ENCODE measurements at places on chromosomes 11 and 22.
A peak's percentile ranks its signal among the peaks of the same experiment; 100 is the strongest.

DNA sequence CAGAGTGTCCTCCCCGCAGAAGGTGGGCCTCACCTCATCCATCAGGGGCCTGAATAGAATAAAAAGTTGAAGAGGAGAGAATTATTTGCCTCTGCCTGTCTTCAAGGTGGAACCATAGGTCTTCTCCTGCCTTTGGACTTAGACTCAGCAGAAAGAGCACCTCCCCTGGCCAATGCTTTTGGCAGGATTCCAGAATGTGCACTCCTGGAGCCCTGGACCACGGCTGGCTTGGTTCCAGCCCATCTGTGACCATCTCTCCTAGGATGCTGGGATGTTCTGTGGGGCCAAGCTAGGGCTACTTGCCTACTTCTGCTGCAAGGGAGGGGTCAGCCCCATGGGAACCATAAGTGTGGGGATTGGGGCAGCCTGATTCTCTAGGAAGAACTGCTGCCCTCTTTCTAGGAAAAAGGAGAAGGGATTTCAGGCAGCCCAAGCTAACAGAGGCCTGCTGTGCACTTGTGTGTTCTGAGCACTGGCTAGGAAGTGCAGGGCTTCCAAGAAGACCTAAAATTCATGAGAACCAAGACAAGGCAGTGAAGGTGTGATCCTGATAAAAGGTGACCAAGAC, 32.2 kb upstream of the SHANK2 start:
- no peak for DNase-seq

- no peak for DNase-seq
These were observed 37.6 kb downstream of the ZNRF3 start for GRCh38 chr22:28920757-28921584.

DNA sequence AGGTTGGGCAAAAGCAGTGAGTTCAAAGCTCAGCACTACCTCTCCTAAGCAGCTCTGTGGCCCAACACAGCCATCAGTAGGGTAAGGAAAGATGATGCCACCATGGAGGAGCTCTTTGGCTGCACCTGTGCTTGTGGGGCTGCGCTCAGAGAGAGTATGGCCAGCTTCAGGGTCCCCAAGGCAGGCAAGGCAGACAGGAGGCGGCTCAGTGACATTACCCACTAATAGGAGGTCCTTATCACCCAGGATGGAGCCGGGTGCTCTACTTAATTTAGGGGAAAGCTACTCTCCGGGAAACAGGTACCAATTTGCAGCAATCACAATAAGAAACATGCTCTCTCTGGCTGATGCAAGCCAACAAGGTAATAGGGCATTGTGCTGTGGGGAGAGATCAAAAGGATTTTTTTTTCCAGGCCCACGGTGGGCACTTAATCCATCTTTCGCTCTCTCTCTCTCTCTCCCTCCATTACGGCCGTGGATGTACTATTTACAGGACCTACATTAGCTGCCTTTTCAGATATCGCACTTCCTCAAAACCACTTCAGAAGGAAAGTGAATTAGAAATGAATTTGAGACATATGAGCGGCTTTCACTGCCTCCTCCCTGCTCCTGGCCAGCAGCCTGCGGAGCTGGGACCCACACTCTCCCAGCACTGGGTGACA, 446.3 kb downstream of the SOX6 start:
- DNase-seq: no peak

DNA sequence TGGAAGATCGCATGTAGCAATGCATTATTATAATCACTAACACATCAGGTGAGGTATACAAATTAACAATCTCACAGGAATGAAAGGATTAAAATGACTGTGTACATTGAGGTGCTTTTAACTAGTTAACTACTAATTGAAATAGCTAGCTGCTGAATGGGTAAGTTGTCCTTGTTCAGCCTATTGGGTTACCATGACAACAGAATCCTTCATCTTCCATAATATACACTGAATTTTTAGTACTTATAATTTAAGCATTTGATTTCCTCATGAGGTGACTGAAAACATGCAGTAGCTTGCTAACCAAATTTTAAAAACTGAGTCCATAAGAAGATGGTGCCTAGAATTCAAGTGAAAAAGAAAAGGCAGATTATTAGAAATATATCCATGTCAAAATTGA, 347.9 kb downstream of the FAT3 start:
- DNase-seq: no peak

DNA sequence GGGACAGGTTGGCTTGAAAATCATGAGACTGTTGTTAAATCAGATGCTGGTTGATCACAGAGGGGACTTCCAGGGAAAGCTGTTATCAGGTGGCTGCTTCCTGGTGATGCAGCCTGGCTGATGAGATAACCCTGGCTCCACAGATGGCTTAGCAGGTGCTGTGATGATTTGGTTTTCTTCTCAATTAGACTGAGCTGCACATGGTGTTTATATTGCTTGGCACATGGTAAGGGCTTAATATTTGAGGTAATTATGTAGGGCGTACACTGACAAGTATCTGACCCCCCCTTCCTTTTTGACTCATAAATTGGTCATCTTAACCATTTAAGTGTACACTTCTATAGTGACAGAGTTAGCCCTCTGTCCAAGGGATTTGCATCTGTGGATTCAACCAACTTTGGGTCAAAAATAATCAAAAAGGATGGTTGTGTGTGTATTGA, 7.0 kb downstream of the RPS3 start:
- no peak for DNase-seq

GRCh38 chr11:16818284-16818683, 79.8 kb downstream of the C11orf58 start:
- peak; percentile 17 for DNase-seq

- no peak for DNase-seq
These were observed 25.8 kb downstream of the TPCN2 start for GRCh38 chr11:69074375-69075140.

DNA sequence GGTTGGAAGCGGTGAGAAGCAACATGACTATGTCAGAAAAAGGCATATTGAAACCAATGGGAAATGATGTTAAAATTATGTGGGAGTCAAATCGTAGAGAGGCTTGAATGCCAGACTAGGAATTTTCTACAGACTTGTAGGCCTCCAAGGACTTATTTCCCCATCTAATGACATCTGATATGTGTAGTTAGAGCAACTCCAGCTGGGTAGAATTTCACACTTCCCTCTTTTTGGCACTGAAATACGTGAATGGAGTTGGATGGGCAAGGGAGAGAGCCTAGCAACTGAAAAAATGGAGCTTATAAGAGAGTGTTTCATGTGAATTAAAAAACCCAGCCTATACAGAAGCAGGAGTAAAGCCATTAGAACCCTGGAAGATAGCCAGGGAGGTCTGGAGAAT, 304.2 kb downstream of the INSC start:
- DNase-seq: no peak

- DNase-seq: no peak
These were observed 88.4 kb downstream of the UBASH3B start for GRCh38 chr11:122743949-122744348.

DNA sequence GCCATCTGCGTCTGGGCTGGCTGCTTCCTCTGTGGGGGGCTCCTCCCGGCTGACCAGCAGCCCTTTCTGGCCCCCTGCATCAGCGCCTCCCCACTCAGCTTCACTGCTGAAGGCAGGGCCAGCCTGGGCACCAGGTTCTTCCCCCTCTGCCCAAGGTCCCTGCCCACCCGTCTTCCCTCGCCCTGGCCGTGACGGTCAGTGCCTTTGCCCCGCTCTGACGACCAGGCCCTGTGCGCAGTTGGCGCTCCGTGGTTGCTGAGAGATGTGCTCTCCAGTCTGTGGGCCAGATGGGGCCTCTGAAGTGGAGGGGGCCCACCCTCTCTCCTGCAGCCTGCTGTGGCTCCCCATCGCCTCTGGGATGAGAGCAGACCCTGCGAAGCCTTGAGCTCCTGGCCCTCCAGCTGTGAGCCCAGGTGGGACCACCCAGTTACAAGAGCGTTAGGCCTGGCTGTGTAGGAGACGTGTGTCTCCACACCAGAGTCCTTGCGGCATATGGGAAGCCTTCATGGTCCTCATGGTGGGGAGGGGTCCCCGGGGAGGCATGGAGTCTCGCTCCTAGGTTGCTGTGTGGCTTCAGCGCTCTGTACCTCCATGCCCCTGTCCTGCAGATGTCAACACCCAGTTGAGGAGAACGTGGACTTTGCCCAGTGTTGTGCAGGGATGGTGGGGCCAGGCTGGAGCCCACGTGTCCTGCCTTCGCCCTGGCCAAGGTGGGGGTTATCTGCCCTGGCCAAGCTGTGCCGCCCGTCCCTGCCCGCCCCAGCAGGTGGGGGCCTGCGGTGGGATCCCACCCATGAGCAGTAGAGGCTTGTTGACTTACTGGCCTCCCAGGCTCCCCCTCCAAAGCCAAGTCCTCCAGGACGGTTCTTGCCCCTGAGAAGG, 14.2 kb downstream of the LRP5 start:
- DNase-seq: no peak

DNA sequence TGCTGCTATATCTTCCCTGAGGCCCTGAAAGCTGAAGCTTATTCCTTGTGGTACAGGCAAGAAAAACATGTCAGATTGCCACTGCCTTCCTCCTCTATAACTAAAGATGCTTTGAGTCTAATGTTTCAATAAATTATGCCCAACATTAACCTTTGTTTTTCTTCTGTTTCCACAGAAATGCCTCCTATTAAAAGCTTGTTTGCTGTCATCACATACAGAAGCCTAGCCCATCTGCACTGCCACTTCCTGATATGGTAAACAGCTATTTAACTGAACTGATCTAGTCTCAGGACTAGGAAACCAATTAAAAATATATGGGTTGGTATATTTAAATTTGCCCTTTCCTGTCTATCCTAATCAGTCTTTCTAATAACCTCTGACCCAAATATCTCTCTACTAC, 17.1 kb upstream of the CRTAM start:
- no peak for DNase-seq

DNA sequence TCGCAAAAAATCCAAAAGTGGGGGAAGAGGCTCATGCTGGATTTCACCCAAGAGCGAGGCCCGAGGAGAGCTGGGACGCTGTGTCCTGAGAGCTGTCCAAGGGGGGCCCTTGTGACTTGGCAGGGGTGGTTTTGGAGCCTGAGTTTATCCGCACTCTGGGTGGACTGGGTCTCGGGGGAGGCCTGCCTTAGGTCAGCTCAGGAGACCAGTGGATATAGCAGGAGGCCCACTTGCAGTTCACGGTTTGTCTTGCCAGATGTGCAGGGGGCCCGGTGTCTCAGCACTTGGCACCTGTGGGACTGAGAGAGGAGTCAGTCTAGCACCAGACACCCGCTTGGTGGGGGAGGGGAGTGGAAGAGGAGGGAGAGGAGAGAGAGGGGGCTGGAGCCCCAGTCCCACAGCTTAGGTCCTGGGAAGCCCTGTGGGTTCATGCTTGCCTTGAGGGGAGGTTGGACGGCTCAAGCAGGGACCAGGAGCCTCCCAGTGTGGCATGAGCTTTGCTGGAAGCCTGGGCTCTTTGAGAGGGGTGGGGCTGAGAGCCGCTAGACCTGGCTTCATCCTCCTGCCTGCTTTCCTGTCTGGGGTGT, 33.4 kb downstream of the PARVB start:
- no peak for DNase-seq

DNA sequence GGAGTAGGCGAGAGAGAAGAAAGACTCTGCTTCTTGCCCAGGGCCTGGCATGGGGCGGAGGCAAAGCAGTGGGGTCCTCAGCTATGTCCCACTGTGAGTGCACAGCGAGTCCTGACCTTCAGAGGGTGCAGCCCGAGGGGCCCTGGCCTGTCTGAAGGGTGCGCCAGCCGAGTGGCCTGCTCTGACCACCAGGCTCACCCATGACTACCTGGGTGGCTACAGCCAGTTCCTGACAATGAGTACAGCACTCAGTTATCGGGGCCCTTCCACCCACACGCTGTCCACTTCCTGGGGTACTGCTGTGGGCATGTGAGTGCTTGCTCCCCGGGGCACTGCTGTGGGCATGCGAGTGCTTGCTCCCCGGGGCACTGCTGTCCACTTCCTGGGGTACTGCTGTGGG, 74.1 kb upstream of the B3GAT1 start:
- DNase-seq: no peak

- no peak for DNase-seq
These were observed 1.2 kb upstream of the CEP126 start for GRCh38 chr11:101913656-101914055.

DNA sequence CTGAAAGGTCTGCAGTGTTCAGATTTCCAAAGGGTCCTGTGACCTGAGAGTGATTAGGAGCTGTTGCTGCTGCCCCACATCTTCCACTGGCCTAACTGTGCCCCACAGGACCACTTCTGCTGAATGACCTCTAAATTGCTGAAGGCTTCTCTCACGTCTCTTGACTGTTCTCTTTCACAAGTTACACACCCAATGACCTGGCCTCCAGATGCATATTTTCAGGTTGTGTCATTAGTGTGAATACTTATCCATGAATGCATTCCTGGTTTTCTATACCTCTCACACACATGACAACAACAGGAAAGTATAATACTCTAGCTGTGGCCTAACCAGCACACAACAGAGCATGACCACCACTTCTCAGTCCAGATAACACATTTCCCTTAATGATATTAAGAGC, 15.4 kb downstream of the PRR14L start:
- peak; percentile 84 for DNase-seq

- DNase-seq: no peak
These were observed 153.7 kb downstream of the FEZ1 start for GRCh38 chr11:125342281-125342930.

DNA sequence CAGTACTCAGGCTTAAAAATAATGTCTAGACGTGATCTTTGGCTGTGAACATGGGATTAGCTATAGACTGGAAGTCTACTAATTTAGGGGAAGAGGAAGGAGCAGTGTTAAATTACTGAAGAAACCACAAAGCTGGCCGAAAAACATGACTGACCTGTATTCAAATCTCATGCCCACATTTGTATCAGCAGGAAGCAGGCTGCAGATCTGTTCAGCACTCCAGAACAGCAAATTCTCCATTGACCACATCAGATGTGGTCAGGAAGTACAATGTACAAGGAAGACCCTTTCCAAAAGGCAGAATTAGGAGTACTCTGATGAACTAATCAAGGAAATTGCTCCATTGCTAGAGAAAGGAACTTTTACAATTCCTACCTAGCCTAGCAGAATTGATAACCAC, 31.7 kb downstream of the DCDC1 start:
- DNase-seq: no peak

DNA sequence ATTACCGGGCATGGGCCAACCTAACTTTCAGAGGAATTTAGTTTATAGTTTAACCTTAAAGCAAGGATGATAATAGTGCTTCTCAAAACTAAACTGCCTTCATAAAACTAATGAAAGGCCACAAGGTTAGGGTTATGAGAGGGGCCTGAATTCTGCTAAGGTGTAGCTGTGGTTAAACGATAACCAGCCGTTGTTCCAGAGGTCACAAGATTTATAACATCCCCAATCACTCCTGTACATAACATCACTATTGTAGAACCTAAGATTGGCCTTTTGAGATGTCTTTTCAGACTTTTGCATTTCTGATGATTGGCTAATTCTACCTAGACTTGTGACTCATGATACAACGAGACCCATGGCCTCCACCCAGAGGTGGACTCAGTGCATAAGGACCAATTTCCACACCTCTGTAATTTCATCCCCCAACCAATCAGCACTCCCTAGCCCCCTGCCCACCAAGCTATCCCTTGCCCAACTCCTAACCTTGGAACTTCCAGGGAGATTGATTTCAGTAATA, 69.8 kb downstream of the ADAMTS15 start:
- DNase-seq: no peak

DNA sequence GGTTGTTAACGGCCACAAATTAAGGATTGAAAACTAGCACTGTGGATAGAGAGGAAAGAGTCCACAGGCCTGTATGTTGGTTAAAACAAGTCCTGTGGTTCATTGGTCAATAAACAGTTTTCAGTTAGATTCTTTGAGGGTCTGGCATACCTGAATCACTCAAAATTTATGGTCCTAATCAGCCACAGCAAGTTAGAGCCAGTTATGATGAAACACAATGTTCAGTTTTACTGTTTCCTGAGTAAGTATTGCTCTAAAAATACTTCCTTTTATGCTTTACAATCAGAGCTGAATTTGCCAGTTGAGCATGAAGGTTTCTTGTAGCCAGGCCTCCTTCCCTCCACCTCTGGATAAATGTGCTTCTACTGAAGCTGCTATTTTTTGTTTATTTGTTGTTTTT, 12.9 kb upstream of the CAT start:
- peak; percentile 52 for DNase-seq

Measured in fibroblast of skin of right biceps (primary cell).